ENCODE measurements at places on chromosomes 1 and 21.

GRCh38 chr21:17501107-17502006, 11.5 kb upstream of the CXADR start:
- no peak for DNase-seq

DNA sequence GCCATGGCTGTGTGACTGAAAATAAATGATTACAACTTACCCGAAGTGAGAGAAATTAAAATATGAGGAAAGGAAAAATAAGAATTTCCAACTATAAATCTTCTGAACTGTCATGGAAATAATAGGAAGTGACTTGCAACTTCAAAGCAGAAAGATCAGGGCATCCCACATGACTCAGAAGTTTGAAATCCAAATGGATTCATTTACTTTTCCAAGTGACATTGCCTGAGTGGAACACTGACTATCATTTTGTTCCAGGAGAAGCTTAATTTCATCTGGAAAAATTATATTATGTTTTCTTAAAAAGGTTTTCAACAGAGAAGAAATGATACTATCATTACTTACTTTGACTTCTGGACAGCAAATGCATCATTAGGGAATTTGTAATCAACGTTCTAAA, 110.8 kb downstream of the GREM2 start:
- DNase-seq, result no peak

DNA sequence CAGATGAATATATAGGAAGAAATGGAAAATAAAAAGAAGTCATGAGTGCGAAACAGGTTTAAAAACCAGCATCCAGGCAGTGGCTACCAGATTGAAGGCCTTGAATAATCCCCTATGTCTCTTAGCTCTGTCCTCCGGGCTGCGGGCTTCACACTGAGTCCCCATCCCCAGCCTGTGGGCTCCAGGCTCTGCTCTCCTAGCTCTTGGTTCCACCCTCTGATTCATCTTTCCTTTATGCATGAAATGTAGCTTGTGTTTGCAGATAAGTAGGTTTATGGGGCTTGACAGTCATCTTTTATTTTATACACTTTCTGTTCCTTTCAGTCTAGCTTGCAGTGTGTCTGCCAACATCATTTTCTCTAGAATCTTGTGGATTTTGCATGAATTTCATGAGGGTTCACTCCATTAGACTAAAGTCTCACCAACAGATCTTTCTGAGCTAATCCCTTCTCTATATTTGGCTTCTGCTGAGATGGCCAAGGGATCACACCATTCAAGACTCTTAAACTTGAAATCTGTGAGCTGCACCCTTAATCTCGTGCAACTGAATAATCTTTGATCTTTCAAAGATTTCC, 174.5 kb downstream of the PLPPR4 start:
- DNase-seq, result no peak

DNA sequence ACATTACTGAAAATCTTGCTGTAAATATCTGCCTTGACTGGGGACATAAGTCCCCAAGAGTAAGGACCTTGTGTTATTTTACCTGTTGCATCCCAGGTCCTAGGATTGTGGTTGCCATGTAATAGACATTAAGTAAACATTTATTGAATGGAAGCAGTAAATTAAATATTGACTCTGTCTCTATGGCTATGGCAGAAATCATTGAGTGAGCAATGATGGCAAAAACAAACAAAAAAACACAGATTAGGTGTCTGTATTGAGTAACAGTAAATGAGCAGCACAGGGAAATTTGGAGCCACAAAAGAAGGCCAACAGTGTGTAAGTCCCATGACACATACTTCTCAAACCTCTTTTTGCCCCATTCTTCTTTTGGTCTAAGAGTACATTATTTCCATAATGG, 240.4 kb downstream of the NFIA start:
- DNase-seq, result no peak

- DNase-seq, result no peak
These were observed 26.1 kb downstream of the CD244 start for GRCh38 chr1:160836561-160836960.

DNA sequence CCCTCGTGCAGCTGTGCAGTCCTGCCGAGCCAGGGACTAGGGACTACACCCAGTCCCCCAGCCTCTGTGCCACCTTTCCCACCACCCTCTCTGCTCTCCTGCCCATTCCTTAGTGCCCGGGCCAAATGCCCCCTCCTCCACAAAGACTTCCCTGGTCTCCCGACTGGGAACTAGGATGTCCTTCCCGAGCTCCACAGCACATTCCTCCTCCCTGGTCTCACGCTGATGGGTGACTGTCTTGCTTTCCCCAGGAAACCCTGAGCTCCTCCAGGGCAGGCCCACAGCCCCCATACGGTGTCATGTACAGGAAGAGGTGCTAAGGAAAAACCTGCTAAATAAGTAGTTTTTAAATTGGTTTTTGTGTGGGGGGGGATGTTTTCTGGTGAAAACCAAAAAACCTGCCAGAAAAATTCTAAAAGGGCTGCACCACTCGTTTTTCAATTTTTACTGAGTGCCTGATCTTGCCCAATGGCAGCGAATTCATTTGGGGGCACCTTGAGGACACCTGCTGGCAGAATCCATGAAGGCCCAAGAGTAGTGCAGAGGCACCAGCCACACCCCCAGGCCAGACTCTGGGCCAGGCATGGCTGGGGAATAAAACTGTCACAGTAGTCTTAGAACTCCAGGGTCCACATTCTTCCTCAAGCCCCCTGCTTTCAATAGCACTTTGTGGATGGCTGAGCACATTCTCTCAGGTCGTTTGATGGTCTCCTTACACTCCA, 50.4 kb downstream of the GLIS1 start:
- DNase-seq, result no peak

DNA sequence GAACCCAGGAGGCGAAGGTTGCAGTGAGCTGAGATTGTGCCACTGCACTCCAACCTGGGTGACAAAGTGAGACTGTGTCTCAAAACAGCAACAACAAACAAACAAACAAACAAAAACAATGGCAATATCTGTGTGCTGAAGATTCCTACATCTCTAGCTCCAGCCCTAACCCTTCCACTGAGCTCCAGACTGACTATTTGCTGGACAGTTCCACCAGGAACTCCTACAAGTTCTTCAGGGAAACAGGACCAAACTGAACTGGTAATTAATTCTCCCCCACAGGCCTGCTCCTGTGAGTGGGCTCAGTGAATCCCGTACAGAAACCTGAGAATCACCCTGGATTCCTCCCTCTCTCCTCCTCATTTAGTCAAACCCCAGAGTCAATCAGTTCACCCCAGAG, 1.5 kb downstream of the SERPINC1 start:
- DNase-seq, result no peak

DNA sequence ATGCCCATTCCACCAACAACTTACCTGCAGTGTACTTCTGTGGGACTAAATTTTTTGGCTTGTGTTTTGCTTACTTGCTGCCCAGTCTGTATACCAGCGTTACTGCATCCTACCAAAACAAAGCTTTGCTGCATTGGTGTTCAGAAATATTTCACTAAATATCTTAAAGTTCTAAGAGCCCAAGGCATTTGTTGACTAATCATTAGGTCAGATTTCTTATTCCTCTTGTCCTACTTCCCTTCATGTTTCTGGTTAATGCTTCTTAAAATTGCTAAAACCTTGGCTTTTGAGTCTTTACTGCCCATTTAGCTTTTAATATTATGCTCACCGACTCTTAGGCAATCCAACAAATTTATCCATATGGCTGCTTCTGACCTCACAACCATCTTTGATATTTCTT, 161.8 kb downstream of the DPYD start:
- DNase-seq, result no peak

DNA sequence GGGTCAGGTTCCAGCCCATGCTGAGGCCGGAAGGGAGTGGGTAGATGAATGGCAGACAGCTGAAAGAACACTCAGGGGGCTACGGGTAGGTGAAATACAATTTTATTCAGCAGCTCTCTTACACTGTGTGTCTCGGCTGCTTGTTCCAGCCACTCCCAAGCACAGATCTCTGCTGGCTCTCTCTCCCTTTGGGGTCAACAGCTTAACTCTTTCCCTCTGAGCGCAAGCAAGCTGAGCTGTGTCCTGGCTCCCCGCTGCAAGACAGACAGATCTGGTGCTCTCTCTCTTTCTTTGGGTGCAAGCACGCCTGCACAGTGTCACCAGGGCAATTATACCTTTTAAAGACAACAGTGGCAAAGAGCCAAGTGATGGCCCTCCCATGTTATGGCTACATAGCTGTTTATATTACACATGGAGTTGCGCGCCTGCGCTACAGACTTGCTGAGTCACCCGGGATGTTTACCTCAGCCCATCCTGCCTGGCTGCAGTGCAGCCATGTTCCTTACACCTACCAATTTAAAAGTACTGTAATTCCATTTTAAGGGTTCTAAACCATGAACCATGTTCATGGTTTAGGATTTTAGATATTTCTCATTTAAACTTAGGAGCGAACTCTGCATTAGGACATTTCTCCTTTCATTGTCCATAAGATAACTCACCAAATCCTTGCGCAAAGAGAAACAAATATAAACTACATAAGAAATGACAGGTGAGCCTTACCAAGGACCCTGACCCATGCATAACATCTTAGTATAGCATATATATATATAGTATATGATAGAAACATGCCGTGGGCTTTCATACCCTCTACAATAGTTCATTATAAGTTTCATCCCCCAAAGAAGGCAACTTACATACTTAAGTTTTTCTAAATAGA, 396.5 kb downstream of the SMYD3 start:
- DNase-seq, result peak; percentile 10

- DNase-seq, result peak; percentile 74
These were observed 111.8 kb upstream of the USP25 start for GRCh38 chr21:15617964-15618363.

DNA sequence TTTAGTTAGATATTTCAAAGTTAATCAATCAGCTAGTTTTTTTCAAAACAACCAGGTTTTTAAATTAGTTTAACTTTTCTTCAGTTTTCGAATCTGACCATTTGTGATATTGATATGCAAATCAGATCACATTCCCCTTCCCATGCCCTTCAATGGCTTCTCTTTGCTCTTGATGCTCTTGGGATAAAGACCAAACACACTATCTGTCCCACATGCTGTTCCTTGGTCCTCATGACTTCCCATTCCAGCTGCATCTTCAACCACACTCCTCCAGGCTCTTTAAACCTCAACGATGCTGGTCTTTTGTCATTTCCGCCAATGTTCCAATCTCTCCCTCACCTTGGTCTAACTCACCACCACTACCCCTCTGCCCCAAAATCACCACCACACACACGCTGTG, 285.8 kb downstream of the LMX1A start:
- DNase-seq, result no peak

- DNase-seq, result no peak
These were observed 210.9 kb downstream of the KAZN start for GRCh38 chr1:14809191-14809981.

DNA sequence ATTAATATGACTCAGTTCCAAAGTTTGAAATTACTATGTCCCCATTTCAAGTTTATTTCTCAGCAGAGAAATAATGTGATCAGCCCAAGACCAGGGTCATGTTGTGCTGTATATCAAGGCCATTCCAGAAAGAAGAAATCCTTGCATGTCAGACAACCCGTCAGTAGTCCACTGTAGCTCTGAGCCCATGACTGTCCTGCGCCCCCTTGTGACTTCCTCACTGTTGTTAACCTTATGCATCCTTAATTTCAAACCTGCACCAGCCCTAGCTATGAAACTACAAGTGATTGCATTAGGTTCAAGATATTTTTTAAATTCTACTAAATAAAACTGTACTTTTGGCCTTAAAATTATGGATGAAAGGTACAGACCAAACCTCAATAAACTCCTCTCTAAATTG, 133.0 kb downstream of the LRRC7 start:
- DNase-seq, result peak; percentile 19

DNA sequence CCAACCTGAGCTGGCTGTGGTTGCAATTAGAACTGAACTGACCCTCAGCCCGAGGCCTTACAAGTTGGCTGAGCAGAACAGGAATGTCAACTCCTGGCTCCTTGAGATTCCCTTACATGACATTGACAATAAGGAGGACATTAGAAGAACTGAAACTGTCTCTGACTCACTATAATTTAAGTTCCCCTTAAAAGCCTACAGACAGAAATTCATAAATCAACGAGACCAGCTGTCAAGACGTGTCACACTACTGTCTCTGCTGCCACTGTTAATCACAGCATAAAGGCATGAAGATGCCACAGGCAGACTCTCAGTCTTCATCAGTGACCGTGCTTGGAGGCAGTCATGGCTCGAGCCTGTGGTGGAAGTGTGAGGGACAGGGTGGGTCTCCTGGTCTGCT, 168.8 kb downstream of the GABPA start:
- DNase-seq, result no peak

- no peak for DNase-seq
These were observed 61.4 kb downstream of the GORAB start for GRCh38 chr1:170593173-170594011.

GRCh38 chr1:175602026-175602585, 141.3 kb downstream of the TNR start:
- DNase-seq, result no peak

DNA sequence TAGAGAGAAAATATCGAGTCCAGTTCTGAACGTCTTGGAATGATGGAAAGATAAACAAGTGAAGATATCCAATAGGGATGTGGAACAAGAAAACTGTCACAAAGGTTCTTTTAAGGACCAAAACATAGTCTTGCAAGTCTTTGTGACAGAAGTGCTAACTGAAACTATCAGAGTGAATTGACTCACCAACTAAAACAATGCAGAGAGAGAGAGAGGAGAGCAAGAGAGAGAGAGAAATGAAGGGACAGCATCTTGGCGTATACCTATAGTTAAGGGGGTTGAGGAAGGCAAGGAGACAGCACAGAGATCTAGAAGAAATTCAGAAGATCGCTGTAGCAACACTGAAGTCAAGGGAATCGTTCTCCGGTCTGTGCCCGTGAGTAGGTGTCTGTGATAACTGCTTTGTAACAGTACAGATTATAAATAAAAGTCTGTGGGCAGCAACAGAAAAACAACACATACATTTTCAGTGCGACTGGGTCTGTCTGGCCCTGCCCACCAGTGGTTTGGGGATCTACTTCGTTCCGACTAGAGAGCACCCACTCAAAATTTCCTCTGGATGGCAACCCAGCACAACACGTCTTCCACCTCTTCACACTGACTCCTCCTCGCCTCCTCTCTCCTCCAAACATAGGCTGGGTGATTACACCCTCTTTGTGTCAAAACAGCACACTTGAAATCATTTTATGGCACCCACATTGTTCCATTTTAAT, 4.8 kb upstream of the COA6 start:
- DNase-seq, result no peak

DNA sequence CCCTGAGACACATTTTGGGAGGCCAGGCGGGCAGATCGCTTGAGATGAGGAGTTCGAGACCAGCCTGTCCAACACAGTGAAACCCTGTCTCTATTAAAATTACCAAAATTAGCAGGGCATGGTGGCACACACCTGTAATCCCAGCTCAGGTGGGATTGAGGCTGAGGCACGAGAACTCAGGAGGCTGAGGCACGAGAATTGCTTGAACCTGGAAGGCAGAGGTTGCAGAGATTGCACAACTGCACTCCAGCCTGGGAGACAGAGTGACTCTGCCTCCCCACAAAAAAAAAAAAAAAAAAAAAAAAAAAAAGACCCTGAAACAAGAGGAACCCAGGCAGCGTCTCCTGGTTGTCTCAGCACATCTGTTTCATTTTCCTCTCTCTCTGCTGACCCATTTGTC, 24.2 kb downstream of the PGM1 start:
- no peak for DNase-seq

DNA sequence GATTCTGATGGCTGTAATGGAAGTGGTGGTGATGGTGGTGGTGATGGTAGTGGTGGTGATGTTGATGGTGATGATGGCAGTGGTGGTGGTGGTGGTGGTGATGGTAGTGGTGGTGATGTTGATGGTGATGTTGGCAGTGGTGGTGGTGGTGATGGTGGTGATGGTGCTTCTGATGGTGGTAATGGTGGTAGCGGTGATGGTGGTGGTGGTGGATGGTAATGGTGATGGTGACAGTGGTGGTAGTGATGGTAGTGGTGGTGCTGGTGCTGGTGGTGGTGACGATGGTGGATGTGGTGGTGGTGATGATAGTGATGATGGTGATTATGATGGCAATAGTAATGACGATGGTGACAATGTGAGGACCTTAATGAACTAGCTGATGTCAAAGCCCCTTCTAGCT, 35.6 kb upstream of the LRRC3 start:
- DNase-seq, result no peak
